ENCODE measurements at places on chromosomes 6 and 20. TPM values are rescaled to one million over a fixed set of nuclear protein-coding genes. Genes with fewer than 3 reads are reported as not detected.

The OR2H1 gene
- total RNA-seq: not detected

The VSTM2L gene
- total RNA-seq: 1.4 TPM

The CYP24A1 gene
- total RNA-seq: 0.98 TPM

The PREX1 gene
- 3.5 TPM for total RNA-seq

The MYL9 gene
- total RNA-seq: 50.0 TPM

The C2 gene
- total RNA-seq: 4.4 TPM

The TRIM10 gene
- total RNA-seq: not detected

The PLCB4 gene
- total RNA-seq: 0.25 TPM

The SPATS1 gene
- not detected for total RNA-seq

The TUBB2A gene
- 5.0 TPM for total RNA-seq

The SLC17A2 gene
- total RNA-seq: not detected

The ADTRP gene
- 2.6 TPM for total RNA-seq

The HCK gene
- not detected for total RNA-seq

The TFAP2C gene
- 0.08 TPM for total RNA-seq

The BPIFB4 gene
- not detected for total RNA-seq

The C6orf15 gene
- total RNA-seq: not detected

The DLL1 gene
- total RNA-seq: 4.9 TPM

The RAET1G gene
- 0.82 TPM for total RNA-seq

The GPX6 gene
- not detected for total RNA-seq

The CDSN gene
- not detected for total RNA-seq

The SLC26A8 gene
- not detected for total RNA-seq

The TNNC2 gene
- 0.45 TPM for total RNA-seq

The RIPPLY2 gene
- total RNA-seq: not detected
